Mesendoderm (in vitro differentiated cells): ENCODE measurements at places on chromosomes 6 and 20.

DNA sequence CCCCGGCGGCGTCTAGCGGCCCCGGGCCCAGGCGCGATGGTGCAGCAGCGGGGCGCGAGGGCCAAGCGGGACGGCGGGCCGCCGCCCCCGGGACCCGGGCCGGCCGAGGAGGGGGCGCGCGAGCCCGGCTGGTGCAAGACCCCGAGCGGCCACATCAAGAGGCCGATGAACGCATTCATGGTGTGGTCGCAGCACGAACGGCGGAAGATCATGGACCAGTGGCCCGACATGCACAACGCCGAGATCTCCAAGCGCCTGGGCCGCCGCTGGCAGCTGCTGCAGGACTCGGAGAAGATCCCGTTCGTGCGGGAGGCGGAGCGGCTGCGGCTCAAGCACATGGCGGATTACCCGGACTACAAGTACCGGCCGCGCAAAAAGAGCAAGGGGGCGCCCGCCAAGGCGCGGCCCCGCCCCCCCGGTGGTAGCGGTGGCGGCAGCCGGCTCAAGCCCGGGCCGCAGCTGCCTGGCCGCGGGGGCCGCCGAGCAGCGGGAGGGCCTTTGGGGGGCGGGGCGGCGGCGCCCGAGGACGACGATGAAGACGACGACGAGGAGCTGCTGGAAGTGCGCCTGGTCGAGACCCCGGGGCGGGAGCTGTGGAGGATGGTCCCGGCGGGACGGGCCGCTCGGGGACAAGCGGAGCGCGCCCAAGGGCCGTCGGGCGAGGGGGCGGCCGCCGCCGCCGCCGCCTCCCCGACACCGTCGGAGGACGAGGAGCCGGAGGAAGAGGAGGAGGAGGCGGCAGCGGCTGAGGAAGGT, 715 bp downstream of the SOX12 start:
- peak; percentile 84 for DNase-seq

DNA sequence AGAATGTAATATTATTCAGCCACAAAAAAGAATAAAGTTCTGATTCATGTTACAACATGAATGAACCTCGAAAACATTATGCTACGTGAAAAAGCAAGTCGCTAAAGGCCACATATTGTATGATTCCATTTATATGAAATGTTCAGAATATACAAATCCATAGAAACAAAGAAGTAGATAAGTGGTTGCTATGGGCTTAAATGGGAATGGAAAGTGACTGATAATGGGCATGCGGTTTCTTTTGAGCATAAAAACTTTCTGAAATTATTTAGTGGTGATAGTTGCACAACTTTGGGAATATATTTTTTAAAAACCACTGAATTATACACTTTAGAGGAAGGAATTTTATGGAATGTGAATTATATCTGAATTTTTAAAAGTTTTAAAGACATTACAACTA, 33.4 kb upstream of the TCP11 start:
- no peak for DNase-seq

- DNase-seq, result peak; percentile 18
Measured at GRCh38 chr6:84665401-84665800, 99.0 kb downstream of the TBX18 start.

DNA sequence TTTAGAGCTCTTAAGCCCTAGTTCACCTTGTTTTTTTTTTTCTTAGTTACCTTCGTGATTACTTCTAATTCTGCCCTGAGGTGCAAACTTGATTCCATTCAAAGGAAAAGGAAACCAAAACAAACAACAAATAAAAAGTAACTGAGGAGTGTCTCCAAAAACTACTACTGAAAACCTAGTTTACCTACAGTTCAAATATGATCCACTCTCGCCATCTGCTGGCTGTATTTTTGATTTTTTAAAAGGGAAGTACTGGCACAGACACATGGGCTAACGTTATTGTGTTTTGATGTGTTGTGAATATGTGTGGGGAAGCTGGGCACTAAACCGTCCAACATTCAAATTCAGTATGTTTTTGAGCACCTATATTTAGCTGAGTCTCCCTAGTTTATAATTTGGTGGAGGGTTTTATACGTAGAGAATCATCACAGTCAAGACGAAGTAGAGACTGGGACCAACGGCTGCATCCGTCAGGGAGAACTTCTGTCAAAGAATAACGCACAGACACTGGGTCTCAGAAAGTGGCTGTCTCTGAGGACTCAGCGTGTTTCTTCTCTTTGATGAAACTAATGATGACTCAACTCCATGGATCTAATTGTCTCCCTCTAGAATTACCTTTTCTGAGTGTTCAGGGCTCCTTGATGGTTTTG, 373.5 kb upstream of the BTBD3 start:
- DNase-seq, result peak; percentile 79

DNA sequence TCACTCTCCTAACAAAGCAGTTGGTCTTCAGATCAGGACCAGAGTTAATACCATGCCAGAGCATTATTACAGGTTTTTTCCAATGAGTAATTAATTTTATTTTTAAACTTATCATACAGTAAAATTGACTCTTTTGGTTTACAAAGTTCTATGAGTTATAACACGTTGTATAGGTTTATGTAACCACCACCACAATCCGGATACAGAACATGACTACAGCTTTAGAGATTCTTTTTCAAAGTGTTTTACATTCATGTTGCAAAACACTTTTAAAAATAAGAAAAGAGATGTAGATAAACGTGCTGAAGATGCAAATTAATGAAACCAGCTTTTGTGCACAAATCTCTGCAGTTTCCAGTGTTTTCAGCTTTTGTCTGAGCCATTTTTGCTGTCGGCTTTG, 1.5 kb upstream of the TPBG start:
- DNase-seq, result no peak

DNA sequence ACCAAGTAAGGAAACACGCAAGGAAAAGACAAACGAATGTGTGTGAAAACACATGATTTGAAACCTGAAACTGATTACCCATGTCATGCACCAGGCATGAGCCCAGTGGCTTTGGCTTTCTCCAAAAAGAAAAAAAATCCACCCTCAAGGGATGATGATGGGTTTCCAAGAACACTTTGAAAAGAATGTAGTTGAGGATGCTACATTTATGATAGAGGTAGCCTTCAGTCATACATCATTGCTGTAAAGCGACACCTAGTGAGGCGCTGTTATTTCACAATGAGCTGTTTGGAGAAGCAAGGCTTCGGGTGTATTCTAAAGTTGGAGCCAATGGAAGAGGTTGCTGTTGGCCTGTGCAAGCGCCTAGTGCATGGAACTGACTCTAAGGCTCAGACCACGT, 124.9 kb downstream of the SCML4 start:
- no peak for DNase-seq

DNA sequence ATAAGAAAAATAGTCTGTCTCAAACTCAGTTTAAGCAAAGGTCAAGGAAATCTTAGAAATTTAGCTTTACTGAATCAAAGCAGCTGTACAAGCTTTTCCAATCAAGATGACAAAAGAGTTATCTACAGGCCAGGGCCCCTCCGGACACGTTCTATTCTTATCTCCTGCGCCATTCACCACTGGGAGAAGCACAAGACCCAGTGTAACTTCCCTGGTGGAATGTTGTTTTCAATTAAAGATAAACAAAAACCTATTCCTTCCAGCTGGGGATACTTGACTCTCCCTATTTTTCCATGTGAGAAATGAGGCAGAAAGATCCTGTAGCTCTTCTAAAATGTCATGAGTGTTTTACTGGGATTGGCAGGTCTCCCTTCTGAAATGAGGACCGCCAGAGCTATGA, 123.3 kb downstream of the TBX18 start:
- no peak for DNase-seq

GRCh38 chr20:23126281-23127061, 40.3 kb upstream of the CD93 start:
- no peak for DNase-seq
